ENCODE measurements at places on chromosomes 3 and 15.

DNA sequence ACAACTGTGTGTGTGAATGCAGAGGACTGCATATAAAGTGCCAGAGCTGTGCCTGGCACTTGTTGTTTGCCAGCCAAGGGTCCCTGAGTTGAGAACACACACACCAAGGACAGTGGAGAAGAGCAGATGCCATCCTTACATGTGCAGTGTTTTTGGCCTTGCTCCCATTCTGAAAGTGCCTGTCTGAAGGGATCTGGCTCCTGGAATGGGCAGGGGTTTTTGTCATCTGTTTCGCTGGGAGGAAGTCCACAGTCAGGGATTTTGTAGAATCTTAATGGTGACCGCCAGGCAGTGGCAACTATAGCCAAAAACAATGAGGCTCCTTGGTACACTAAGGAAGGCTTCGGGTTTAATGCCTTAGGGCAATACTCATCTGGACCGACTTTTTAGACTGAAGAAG lies 63.7 kb downstream of the DUT start:
- no peak for DNase-seq

- no peak for DNase-seq
Observed at GRCh38 chr3:44883213-44883955, 9.0 kb downstream of the TGM4 start.

- DNase-seq: no peak
Observed at GRCh38 chr3:71028802-71029201, 554.7 kb downstream of the FOXP1 start.

DNA sequence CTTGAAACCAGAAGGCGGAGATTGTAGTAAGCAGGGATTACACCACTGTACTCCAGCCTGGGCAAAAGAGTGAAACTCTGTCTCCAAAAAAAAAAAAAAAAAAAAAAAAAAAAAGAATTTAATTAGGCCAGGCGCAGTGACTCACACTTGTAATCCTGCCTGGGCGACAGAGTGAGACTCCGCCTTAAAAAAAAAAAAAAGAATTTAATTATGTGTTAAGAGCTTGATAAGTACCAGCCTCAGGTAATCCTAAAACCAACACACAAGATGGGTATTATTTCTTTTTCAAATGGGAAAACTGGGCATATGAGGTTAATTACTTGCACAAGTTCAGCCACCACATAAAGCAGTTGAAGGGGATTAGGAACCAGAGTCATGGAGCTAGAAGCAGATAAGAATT lies 49.0 kb downstream of the PBRM1 start:
- no peak for DNase-seq

DNA sequence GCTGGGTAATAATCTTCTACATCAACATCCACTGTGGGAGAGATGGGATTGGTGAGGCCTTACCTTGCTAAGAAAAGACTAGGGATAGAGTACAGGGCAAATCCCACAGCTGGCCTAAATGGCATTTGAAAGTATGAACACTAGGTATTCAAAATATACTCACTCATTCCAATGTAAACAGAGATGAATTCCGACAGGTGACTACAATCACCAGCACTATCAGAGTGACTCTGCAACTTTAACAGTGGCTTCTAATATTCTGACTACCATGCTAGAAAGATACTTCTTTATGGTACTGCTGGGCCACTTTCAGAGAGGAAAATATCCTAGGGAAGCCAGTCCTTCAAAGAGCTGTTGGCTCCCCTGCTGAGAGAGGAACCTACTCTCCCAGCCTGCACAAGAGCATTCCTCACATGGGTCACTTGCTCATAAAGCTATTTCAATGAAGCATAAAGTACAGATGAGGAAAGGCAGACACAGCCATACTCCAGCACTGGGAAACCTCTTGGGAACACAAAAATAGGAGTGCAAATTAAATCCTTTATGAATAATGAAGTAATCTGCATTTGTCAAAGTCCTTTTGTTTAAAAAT lies 21.5 kb upstream of the MAN2C1 start:
- no peak for DNase-seq

DNA sequence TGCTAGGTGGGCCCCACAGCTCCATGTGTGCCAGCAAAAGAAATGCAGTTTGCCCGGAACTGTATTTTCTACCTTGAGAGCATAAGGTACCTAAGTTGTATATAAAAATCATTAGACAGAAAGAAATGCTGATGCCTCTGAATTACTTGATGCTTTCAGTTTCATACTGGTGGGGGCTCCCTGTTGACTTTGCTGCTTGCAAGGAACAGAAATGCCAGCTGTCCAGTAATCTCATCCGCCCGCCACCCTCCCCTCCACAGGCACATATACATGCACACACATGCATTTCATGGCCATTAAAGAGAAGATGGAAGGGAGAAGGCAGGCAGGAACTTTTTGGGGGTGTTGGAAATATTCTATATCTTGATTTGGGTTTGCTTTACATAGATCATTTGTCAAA lies 38.4 kb downstream of the LIMD1 start:
- DNase-seq: no peak

GRCh38 chr3:12490547-12490946 lies 6.3 kb downstream of the TSEN2 start:
- no peak for DNase-seq

GRCh38 chr3:178754852-178755510 lies 218.7 kb downstream of the KCNMB2 start:
- no peak for DNase-seq

DNA sequence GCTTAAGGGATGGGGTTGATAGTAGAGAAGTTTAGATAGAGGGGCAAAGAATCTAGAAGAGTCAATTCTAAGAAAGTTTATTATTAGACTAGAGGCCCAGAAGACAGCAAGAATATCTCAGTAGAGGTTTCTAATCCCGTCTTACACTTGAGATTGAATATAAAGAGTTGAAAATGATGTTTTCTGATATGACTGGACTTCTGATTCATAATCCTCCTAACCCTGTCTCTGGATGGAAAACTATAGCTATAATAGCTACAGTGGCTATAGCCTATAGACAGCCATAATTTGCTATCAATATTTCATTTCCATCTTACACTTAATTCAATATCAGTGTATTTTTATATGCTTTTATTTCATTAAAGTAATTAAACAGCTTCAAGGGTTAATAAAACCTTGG lies 60.0 kb downstream of the GAP43 start:
- DNase-seq: no peak

DNA sequence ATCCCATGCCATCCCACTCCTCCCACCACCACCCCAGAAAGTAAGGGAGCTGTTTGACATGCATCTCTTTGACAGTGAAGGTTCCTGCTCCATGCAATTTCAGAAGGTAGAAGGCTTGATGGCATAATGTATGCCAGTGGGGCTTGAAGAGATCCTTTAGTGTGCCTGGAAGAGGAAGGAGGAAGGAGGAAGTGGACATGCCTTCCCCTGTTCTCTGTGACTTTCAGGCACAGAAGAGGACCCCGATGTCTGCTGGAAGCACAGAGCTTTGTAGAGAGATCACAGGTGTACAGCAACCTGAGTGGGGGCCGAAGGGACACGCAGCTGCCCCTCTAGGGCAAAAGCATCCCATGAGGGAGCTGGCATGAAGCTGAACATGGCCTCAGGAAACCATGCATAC lies 171.6 kb downstream of the CD47 start:
- DNase-seq: no peak

DNA sequence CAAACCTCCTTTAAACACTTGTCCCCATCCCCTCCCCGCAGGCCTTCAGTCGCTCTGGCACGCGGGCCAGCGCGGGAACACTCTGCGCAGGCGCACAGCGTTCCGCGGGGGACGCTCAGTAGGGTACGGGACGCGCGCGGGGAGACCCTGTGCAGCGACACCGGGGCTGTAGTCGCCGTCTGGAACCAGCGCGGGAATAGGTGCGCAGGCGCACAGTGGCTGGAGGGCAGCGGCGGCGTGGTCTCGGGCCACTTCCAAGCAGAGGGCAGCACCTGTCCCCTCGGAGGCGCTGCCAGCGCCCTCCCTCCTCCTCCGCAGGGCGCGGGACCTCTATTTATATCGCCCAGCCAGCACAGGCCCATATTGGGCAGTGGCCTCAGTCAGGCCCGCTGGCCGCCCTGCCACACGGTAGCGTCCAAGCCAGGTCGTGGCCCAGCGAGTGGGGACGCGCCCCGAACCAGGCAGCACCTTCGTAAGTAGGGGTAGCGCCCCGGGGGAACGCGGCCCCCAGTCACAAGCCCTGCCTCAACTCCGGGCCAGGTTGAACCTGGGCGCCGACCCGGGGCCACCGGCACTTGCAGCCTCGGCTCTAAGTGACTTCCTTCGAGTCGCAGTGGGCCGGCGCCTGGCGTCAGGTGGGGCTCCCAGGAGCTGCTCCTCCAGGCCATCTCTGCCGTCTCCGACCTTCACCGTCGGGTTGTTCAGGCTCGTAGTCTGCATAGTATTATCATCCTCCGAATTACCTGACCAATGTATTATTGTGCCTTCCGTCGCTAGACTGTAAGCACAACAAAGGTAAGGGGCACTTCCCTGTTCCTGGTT lies at the start of gene KBTBD12:
Gene KBTBD12, plus strand, starts transcription at position 118 of the 822 bp plus-strand sequence. CDS start 7,830 bp downstream, outside the sequence.
- DNase-seq: no peak

DNA sequence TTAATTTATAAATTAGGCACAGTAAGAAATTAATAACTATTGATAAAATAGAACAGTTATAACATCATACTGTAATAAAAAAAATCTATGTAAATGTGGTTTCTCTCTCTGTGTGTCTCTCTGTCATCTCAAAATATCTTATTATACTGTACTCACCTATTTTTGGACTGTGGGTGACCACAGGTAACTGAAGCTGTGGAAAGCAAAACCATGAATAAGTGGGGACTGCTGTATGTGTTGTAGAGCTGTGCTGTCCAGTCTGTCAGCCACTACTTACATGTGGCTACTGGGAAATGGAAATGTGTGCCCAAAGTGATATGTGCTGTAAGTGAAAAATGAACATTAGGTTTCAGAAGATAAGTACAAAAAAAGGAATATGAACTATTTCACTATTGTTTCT lies 145.5 kb downstream of the CNTN4 start:
- no peak for DNase-seq

DNA sequence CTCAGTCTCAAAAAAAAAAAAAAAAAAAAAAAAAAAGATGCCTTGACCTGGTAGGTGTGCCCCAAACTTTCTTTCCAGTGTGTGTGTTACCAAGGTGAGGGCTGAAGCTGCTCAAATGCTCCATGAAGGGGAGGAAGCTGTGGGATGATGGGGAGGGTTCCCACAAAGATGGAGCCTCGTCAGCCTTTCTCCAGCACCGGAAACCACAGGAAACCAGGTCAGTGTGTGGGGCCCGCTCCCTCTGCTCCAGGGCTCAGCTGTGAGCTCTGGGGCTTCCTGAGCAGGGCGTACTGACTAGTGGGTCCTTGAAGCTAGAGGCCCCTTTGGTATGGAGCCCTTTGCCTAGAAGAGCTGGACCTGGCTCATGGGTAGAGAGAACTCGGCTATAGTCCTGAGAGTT lies 681 bp upstream of the IL17RE start:
- DNase-seq: no peak

DNA sequence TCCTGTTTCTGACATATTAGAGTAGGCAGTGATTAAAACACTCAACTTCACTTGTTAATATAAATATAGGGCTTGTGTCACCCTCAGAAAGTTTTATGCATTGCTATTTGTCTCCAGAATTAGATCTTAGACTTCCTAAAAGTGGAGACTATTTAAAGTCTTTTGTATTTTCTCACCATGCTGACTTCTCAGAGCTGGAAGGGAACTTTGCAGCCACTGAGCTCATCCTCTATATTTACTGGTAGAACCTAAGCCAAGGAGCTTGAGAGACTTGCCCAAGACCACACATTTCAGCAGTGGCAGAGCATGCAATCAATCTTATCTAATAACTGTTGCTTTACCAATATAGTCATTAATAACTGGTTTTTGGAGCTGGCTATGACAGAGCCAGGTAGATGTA lies 53.2 kb downstream of the STAC start:
- DNase-seq: no peak

DNA sequence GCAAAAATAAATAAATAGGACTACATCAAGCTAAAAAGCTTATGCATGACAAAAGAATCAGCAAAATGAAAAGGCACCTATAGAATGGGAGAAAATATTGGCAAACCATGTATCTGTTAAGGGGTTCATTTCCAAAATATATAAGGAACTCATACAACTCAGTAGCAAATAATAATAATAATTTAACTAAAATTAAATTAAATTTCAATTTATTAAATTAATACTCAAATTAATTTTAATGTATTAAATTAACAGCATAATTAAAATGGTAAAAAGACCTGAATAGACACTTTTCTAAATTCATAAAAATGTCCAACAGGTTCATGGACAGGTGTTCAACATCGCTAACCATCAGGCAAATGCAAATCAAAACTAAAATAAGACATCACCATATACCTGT lies 34.0 kb upstream of the THBS1 start:
- no peak for DNase-seq

- no peak for DNase-seq
Observed at GRCh38 chr3:72702390-72702789, 145.9 kb downstream of the SHQ1 start.

DNA sequence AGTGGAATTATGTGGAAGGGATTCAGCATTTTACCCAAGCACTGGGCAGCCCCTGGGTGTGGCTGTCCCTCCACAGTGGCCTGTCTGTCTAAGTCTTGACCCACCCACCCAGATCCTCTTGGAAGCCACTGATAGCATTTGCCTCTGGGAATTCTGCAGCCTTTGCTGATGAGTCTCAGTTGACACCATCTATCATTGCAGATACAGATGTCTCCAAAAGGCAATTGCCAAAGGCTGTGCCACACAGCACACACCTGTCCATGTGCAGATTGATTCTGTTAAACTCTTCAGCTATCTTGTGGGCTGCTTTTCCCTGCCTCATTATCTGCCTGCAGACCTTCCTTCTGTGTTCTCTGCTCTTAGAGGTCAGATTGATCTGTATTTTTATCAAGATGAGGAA lies 18.1 kb downstream of the CX3CR1 start:
- DNase-seq: no peak

GRCh38 chr3:16330351-16330750 lies 65.3 kb downstream of the OXNAD1 start:
- no peak for DNase-seq

DNA sequence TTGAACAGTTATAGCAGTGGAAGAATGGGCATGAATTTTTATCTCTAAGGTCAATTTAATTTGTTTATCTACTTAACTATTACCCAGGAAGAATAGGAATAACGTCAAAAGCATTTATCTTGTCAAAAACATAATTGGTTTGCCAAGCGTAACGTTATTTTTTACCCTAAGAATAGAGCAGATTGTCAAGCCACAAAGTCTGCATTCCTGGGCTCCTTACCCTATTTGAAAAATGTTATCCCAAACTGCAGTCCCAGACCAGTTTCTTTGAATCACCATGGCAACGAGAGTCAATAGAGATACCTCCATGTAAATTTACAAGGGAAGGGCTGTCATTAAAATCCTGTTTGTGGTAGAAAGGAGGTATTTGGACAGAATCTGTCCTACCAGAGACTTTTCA lies 61.1 kb downstream of the CPNE4 start:
- DNase-seq: no peak

GRCh38 chr15:80375968-80376891 lies 28.0 kb upstream of the ARNT2 start:
- no peak for DNase-seq

- DNase-seq: no peak
Observed at GRCh38 chr15:71392861-71393283, 277.6 kb downstream of the THSD4 start.

- no peak for DNase-seq
Observed at GRCh38 chr3:13324835-13325501, 95.2 kb downstream of the NUP210 start.
